Activated T-helper 1 cell treated with Interleukin-2 at 50 U/mL for 16 hours (primary cell): ENCODE measurements at places on chromosomes 4 and X.

DNA sequence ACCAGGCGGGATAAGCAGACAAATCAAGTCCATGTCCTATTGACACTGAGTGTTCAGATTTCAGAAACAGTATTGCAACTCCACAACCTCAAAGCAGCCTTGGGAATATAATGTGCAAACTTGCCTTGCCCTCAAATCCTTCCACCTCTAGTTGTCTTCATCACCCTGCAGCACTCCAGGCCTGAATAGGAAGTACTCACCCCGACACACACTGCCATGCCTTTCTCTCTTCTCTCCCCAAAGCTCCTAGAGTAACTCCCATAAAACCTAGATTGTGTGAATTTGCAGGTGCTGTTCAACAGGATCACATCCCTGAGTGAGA is 19.6 kb downstream of the ACSL1 start:
- DNase-seq: no peak

DNA sequence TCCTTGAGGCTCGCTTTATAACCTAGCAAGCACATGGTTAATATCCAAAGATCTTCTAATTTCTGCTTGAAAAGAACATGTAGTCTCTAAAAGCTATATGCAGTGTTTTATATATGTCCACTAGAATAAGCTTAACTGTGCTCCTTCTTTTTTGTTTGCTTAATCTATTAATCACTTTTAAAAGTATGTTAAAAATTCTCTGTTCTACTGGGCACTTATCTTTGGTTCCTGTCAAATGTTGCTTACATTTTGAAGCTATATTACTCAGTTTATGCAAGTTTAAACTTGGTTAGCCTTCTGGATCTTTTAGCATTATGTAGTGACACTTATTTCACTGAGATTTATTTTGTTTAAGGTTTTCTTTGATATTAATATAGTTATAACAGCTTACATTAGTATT is 32.5 kb downstream of the MAOA start:
- no peak for DNase-seq

DNA sequence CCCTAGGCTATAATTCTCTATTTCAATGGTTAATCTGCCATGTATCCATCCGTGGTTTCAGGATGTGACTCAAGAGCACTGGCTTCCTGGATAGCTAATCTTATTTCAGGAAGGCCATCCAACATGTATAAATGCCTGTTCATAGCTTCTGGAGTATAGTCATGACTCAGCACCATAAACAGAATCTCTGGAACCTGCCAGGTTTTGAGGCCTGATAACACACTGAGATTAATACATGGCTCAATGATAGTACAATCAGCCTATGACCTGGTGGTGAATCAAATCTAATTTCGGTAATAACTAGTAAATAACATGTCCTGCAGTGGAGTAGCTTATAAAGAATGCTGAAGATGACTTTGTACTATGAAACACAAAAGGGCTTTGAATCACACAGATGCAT is 5.7 kb upstream of the IL13RA2 start:
- no peak for DNase-seq

GRCh38 chr4:124304941-124305340 is 407.6 kb downstream of the ANKRD50 start:
- no peak for DNase-seq

DNA sequence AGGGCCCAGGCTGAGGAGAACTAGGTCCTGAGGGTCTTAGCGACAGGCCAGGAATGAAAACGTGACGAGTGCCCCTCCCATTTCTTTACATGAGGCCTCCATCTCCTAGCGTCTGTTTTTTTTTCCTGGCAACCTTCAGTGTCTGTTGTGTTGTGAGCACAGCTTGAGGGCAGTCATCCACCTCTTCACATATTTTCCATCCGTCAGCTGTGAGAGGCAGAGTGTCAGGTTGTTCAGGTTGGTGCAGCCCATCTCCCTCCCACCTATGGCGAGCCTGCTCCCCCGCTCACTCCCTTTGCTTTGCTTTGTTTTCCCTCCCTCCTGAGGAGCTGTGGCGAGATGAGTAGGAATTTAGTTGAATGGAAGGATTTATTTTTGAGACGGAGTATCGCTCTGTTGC is 51.7 kb upstream of the CHRNA9 start:
- no peak for DNase-seq

GRCh38 chr4:33911959-33912358 is 2332.4 kb downstream of the ARAP2 start:
- no peak for DNase-seq

DNA sequence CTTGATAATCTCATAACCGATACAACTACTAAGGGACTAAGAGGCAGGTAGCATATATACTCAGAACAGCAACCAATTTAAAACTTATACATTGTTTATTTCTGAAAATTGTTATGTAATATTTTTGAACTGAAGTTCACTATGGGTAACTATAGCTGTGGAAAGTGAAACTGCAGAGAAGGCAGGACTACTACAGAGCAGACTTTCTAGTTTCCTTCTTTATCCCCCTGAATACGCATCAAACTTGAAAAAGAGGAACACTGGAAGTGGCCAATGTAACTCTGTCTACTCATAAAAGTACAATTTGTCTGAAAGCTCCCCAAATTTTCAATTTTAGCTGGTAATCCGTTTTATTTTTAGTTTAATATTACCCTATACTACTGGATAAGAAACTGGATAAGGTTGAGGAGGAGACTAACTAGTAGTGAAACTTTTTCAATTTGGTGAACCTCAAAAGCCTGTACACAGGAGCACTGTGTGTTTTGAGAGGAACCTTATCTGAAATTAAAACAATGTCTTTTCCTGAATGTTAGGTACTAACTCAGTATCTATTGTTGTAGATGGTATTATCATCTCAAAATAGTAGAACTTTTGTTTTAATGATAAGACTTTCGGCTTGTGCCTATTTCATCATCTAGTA is 225.8 kb downstream of the GABRG1 start:
- no peak for DNase-seq

- no peak for DNase-seq
These were observed 327.5 kb downstream of the BMPR1B start for GRCh38 chr4:95085124-95085833.

DNA sequence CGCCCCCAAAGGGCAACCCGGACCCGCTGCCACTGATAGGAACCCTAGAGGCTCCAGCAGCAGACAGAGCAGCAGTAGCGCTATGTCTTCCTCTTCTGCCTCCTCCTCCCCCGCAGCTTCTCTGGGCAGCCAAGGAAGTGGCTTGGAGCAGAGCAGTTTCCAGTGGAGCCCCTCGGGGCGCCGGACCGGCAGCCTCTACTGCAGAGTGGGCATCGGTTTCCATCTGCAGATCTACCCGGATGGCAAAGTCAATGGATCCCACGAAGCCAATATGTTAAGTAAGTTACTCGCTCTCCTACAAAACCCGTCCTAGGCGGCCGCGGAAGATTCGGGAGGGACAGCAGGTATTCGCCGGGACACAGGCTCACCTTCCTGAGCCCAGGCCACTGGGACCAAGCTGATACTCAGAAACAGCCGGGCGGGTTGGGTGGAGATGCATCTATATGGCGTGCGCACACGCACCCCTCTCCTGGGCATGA is 477 bp downstream of the FGF5 start:
- DNase-seq: no peak
